ENCODE measurements at places on chromosomes 3 and 15.

GRCh38 chr3:45258317-45258716 lies 32.2 kb upstream of the TMEM158 start:
- DNase-seq, result no peak

GRCh38 chr3:187000711-187001151 lies 70.4 kb downstream of the ST6GAL1 start:
- no peak for DNase-seq

DNA sequence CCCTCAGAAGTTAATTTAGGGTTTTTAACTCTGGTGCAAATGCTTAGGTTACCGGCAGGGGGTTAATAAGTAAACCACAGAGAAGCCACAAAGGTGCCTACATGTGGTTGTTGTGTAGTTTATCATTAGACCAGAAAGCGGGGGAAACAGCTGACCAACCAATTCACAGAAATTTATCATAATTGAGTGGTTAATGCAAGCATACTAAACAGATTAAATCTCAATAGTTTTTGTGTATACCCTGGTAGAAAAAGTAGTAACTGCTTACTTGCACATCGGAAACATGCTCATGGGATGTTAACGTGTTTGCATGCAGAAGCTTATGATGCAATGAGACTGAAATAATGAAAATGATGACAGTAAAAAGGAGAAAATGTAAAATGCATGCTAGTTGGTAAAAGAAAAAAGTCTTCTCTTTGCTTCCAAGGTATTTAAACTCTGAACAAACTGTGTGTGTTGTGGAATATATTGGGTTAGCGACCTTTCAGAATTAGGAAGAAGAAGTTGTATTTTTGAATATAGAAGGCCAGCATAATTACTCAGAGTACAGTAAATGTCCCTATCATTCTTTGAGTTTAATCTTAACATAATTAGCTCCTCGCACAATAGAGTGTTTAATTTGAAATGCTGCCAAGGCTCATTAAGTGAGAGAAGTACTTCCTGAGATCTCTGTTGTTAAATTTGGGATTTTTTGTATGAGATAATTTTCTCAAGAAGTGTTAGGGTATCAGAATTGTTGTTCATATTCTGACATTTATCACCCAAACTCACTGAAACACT lies 316.2 kb downstream of the PTPRG start:
- DNase-seq, result no peak

DNA sequence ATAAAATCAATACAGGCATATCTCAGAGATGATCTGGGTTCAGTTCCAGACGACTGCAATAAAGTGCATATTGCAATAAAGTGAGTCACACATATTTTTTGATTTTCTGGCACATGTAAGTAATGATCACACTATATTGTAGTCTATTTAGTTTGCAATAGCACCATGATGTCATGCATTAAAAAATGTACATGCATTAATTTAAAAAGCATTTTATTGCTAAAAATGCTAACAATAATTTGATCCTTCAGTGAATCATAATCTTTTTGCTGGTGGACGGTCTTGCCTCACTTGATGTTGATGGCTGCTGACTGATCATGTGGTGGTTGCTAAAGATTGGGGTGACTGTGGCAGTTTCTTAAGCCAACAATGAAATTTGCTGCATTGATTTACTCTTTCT lies 511.1 kb downstream of the OTOL1 start:
- no peak for DNase-seq

DNA sequence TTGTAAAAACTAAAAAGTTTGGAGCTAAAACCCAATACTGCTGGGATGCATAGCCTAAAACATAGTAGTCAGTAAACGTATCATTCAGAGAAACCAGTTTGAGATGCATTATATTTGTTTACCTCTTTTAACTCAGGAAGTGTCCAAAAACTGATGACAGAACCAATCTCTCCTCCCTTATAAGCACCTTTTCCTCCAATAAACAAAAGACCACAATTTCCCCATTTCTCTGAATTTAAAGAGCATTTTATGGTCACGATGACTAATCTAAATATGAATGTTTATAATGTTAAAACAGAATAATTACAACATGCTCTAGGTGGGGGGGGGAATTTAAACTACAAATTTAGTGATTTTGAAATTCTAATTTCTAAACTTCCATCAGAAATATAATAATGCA lies 58.5 kb downstream of the CEP63 start:
- DNase-seq, result no peak

- DNase-seq, result no peak
Observed at GRCh38 chr3:160545504-160545871, 19.9 kb downstream of the KPNA4 start.

DNA sequence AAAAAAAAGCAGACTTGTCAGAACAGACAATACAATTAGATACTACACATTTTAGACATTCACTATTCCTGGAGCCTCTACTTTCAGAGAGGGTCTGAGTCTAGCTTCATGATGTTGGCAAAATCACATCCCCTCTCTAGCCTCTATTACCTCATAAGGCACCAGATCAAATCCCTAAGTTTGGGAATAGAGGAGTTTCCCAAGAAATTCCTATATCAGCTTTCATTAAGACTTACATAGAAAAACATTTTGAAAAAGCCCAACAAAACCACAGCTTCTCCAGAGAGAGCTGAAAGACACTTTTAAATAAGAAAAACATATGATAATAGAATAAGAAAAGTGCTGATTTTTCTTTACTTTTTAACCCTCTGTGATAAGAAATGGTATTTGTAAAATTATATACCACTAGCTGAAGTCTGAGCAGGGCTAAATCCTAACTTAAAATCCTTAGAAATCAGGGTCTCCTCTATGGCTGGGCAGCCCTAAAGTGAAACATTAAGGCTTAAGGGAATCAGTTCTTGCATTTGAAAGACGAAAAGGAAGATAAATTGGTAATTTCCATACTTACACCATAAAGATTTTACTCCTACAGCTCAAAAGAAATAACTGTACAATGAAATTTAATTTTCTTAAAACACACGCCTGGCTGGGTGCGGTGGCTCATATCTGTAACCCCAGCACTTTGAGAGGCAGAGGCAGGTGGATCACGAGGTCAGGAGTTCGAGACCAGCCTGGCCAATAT lies 4.3 kb downstream of the TBC1D2B start:
- no peak for DNase-seq

- DNase-seq, result peak; percentile 14
Observed at GRCh38 chr3:14806641-14807263, 12.0 kb upstream of the FGD5 start.

- no peak for DNase-seq
Observed at GRCh38 chr3:23760325-23760724, 45.4 kb upstream of the UBE2E1 start.

GRCh38 chr3:138455801-138456716 lies 21.6 kb downstream of the ESYT3 start:
- DNase-seq, result no peak

DNA sequence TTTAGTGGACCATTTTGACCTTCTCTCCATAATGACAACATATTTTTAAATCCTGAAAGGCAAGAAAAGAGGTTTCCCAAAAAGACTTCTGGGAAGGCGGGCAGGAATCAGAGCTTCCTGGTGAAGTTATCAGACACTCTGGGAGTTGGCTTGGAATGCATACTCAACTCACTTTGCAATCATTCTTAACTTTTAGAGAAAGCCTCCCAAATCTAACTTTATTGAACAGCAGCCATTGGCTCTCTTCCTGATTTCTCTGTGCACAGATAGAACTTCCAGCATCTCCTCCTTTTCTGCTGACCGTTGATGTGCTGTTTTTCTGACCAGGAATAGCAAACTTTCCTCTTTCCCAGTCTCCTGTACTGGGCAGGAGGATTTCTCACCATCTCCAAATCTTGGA lies 44.6 kb downstream of the PLCL2 start:
- DNase-seq, result no peak

DNA sequence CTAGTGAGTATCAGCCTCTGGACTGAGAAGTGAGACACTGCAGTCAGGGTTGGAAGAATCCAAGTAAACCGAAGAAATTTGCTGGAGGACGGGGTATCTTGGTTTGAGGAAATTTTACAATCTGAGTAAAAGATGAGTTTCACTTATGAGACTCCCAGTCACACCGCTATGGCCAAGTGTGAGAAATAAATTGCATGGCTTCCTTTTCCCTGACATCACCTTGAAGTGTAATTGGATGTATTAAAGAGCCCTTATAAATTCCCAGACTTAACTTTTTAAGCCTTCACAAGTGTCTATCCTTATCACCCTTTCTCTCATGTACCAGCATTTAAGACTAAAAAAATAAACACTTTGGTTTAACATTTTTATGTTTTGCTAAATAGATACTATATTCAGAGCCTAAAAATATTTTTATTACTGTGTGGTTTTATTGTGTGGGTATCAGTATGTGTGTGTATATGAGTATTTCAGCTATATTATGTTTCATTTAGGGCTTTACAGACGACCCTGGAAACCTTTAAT lies 23.8 kb downstream of the USP3 start:
- DNase-seq, result no peak

GRCh38 chr15:76994001-76994400 lies 925 bp upstream of the PSTPIP1 start:
- peak; percentile 29 for DNase-seq

- no peak for DNase-seq
Observed at GRCh38 chr3:62119139-62119538, 254.2 kb downstream of the FEZF2 start.

- no peak for DNase-seq
Observed at GRCh38 chr3:150490277-150490986, 55.9 kb downstream of the SERP1 start.

- DNase-seq, result peak; percentile 95
Observed at GRCh38 chr3:70982700-70983140, 600.8 kb downstream of the FOXP1 start.

- no peak for DNase-seq
Observed at GRCh38 chr3:69881756-69882428, 117.6 kb upstream of the SAMMSON start.

- DNase-seq, result peak; percentile 27
Observed at GRCh38 chr3:151403246-151403645, 18.7 kb upstream of the P2RY12 start.

GRCh38 chr3:128178782-128179483 lies 25.7 kb downstream of the EEFSEC start:
- DNase-seq, result no peak

DNA sequence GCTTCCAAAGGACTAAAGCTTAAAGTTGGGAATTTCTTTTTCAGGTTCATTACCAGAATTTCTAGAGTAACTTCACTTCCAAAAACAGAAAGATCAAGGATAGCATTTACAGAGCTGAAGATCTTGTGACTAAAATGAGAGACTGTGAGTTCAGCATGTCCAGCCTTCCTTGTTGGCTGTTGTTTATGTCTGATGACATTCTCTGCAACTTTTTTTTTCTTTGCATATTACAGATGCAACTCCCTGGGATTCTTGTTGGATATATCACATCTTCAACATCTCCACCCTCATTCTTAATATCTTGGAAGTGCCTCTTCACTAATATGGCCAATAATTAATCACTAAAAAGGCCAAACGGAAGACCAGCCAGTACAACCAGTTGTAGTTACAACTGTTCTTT lies 86.2 kb upstream of the FRMD4B start:
- no peak for DNase-seq

- no peak for DNase-seq
Observed at GRCh38 chr3:105444725-105445124, 78.0 kb downstream of the ALCAM start.

GRCh38 chr15:40327457-40327856 lies 4.0 kb downstream of the INAFM2 start:
- no peak for DNase-seq

- no peak for DNase-seq
Observed at GRCh38 chr15:92505611-92506010, 111.9 kb downstream of the ST8SIA2 start.

DNA sequence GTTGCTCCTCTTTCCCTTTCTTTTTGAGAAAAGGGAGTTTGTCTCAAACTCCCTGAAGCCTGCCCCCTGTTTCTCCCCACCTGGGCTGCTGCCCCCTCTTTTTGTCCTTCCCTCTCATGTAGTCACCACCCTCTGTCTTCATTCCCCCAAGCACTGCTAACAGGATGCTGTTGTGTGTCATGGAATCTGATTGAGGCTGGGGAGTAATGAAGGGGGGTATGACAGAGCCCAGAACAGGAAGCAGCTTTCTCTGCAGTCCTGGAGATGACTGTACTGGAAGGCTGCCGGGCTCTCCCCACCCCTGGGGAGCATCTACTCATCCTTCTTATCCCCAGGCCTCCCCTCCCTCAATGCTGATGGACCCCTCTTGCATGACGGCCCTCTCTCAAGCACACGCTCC lies 181.6 kb downstream of the ABHD5 start:
- peak; percentile 49 for DNase-seq

DNA sequence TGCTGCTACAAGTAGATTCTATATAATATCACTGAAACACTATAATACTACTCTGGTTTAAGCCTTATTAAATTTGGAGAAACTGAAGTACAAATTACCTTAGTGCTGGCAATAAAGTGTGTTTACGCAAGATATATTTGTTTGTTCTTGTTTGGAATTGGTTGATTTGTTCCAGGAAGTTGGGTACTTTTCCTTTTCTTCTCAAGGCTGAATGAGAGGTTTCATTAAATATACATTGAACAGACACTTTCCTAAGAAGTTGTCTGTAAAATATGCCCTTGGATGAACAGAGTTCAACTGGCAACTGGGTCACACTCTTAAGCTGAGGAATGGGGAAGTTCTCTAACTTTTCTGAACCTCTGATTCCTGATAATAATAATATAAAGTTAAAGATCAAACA lies 542.1 kb upstream of the NAALADL2 start:
- no peak for DNase-seq

DNA sequence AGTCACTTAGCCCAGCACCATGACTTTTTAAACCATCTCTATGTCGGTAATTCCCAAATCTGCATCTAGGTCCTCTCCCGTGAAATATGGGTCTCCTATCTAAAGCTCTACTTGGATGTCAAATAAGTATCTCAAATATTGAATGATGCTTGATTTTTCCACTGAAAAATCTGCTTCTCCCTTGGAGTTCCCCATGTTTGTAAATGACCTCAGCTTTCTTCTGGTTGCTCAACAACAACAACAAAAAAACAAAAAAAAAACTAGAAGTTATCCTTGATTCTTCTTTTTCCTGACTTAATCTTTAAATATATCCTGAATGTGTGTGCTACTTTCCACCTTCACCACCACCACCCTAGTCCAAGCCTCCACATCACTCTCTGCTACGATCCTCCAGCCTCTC lies 307.5 kb upstream of the UBE2E2 start:
- DNase-seq, result no peak

GRCh38 chr15:39066677-39067076 lies 502.1 kb upstream of the RASGRP1 start:
- DNase-seq, result no peak

GRCh38 chr15:68537097-68537496 lies 41.7 kb upstream of the CORO2B start:
- no peak for DNase-seq

All from epithelial cell of prostate (primary cell).